Activated naive CD8-positive, alpha-beta T cell treated with anti-CD3 and anti-CD28 coated beads for 36 hours (primary cell): ENCODE measurements at places on chromosomes 7 and 10.

DNA sequence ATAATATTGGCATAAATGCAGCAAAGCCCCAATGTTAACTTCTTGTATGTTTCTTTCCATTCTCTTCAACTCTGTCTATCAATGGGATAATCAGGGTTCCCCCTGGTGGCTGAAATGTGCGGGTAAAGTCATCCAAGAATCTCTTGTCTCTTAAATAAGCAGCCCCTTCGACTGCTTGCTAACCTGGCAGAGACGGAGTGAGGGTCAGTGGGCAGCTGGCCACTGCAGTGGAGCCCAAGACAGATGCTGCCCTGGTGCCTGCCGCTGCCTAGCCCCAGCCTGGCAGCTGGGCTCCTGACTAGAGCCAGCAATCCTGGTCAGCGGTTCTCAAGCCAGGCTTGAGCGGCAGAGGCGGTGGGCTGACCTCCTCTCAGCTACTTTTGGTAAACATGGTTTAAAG lies 248.9 kb downstream of the COBL start:
- peak; percentile 15 for DNase-seq

DNA sequence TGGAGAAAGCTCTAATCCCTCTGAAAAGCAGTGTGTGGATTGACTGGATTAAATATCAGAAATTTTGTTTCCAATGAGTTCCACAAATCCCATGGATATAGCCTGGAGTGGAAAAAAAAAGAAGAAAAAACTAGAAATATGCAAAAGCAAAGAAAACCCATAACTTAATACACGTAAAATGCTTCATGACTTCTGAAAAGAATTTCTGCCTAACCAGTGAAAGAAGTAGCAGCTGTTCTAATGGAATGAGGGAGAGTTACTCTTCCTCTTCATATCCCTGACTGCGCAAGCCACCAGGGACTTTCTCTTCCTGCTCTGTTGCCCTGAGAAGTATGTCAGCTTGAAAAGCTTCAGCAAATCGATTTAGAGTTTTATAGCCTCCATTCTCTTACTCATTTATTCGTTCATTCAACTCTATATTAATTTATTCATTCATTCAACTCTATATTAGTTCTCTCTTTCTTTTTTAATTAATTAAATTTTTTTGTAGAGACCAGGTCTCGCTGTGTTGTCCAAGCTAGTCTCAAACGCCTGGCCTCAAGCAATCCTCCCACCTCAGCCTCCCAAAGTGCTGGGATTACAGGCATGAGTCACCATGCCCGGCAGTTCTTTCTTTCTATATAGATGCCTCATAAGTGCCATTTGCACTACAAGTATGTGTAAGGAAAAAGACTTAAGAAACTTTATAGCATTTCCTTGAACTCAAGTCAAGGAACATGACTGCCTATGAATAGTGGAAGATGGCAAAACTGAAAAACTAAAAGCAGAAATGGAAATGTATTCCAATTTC lies 447.3 kb upstream of the NRP1 start:
- DNase-seq = no peak

DNA sequence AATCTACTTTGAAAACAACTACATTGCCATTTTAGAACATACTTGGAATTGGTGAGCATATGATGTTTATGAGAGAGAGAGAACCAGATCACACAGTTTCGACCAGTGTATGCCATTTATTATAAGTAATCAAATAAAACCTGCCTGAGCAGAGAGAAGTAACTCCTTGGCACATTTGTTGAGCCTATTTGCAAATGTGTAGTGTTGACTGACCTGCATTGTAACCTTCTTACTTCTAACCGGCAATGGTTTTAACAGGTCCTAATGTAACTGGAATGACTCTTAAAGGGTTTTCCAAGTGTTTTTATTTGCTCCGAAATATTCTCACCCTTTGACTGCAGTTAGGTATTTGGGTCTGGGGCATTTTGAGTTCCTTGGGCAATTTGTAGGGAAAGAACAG lies 167.6 kb downstream of the POU6F2 start:
- no peak for DNase-seq

DNA sequence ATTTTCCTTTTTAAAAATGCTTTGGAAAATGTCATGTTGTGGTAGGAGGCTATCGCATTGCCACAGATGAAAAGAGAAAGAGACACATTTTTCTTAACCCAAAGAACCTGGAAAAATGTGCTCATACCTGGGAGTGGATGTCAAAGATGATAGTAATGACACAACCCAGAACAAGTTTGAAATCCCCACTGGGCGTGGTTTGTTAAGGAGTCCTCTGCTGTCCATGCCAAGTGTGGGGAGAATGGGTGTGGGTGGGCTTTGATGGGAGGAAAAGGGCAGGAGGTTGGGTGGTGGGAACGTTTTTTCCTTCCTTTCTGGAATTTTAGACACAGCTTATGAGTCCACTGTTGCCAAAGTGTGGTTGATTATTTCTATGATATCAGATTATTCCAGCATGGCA lies 10.9 kb downstream of the OPTN start:
- peak; percentile 29 for DNase-seq

GRCh38 chr10:131849591-131850382 lies 51.0 kb upstream of the PPP2R2D start:
- DNase-seq = no peak

GRCh38 chr7:42351316-42351935 lies 114.4 kb upstream of the GLI3 start:
- DNase-seq = no peak

GRCh38 chr10:131788386-131788785 lies 112.4 kb upstream of the PPP2R2D start:
- DNase-seq = no peak

- DNase-seq = no peak
Observed at GRCh38 chr7:117350027-117350426, 27.2 kb upstream of the WNT2 start.

DNA sequence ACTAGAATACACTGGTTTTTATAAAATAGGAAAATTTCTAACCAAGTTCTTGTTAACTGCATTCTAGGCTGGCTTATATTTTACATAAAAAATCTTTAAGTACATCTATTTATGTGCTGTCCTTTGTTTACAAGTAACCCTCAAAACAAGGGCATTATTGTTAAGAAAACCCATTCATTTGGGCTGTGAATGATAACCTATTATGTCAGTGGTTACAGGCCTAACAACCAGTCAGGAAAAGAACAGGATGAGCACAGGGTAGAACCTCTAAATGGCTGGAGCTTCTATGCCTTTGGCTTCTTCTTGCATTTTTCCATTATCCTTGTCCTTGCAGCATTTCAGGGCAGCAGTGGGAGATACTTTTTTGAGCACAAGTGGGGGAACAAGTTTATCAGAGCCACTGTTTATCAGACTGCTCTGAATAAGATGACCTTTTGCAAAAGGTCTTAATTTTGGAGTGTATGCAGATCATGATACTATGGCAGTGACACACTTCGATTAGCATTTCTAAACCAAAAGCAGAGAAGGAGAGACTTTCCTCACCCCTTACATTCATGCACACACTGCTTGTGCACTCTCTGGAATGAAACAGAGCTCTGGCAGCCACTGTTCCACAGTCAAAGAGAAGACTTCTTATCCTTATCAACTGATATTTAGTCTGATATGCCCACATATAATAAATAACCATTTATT lies 10.9 kb downstream of the GPR37 start:
- DNase-seq = no peak

DNA sequence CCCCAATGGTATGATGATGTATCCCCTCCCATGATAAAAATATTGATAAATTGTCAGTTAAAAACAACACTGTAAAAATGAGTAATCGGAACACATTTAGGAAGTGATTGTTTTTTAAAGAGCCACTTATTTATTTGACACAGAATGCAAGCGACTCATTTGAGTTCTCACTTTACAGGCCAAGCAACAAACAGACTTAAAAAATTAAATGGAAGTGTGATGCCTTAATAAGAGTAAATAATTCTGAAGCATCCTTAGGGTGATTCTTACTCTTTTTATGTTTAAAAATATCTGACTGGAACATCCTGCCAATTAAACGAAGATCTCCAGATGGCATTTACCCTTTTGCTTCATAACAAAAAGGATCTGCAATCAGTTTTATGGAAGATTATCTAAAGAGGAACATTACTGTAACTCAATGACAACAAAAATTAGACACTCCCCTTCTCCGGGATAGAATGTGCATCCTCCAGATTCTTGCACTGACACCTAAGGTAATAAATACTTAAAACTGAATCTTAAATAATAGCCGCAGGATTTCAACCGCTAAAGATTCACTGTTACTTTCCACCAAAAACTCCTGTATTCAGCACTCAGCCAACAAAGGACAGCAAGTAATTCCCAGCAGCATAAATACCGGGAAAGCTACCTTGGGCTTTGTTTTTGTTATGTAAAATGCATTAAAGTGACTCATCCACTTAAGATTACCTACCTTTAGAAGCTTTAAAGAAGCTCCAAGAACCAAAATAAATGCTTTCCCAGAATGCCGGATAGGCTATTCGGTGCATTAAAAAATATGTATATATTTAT lies 1.7 kb downstream of the CACNA2D1 start:
- no peak for DNase-seq

- no peak for DNase-seq
Observed at GRCh38 chr10:73946253-73947145, 35.6 kb downstream of the PLAU start.

GRCh38 chr10:45063591-45064231 lies 63.0 kb downstream of the ZNF22 start:
- no peak for DNase-seq

DNA sequence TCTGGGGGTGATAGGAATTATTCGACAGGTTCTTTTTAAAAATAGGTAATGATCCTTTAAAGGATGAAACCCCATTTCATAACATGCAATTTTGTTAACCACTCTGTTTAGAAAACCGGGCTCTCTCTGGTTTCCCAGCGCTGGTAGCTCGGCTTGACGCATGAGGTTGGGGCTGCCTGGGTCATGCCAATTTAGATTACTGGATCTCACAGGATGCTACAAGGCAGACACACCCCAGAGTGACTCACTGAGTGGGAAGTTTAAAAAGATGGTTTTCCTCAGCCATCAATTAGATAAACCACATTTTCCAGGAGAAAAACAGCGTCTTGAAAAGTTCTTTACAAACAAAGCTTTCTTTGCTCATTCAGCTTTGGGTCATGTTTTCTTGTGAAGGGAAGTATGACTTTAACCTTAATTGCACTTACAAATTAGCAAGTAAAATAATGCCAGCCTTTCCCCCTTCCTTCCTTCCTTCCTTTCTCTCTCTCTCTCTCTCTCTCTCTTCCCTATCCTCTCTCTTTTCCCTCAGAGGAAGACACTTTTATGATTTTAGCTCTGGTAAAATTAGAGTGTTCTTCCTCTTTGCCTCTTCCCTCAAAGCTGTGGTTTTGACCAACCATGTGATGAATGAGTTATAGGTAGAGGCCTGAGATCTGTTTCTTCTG lies 99.8 kb downstream of the EPDR1 start:
- DNase-seq = no peak

DNA sequence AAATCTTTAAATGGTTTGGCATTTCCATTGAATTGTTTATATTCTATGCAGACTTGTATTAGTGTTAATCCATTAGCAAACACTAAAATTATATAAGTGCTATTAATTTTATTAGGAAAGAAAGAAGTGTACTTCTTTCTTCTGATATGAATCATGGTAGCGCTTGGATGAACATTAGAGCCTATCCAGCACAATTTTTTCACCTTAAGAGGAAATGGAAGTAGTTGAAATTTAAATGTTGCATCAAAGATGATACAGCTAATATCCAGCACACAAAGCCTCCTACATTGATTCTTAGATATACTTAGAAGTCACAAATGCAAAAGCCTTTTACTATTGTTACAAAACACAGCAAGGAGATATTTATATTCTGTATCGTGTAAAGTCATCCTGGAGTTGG lies 174.5 kb downstream of the AHR start:
- no peak for DNase-seq

DNA sequence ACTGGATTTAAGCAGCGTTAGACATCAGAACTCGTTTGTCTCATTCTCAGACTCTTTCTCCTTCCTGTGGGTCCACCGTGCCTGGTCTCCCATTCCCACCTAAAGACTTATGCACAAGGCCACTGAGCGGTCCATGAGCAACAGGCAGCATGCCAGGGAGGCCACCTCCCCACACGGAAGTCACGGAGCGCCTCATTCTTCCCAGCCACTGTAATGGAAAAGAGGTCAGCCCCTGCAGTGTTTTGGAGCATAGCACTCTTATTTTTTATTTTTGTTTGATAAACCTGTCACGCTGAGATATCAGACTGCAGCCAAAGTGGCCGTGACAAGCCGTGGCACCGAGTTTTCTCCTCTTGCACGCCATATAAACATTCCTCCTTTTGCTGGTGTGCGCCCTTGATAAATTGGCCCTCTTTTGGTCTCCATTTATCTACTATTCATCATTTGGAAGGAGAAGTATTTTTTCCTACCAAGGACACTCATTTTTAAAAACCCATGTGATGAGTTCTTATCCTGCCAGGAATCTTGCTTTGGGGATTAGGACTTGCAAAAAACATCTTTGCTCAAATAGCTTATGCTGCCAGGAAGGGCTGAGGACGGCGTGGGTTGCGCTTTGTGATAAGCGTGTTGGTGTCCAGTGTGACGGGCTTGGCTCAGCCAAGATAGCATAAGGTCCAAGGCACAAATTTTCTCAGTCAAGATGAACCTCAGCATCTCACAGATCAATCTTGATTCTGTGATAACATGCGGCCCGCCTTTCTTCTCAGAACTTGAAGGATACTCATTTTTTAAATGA lies 206.0 kb downstream of the CCDC3 start:
- no peak for DNase-seq

DNA sequence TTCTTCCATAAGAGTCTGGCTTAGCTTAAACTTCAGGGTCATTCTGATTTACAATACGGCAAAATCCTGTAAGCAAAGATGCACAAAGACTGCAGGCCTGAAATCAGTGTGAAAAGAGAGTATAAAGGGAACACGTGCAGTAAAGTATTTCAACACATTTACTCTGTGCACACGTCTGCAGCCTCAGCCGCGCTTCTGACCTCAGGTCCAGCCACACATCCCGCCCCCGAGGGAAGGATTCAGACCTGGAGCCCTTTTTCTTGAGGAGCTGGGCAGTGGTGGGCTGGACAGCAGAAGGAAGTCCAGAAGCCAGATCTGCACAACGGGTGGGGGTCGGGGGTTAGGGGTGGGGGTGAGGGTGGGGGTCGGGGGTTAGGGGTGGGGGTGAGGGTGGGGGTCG lies 58.9 kb upstream of the FAM20C start:
- no peak for DNase-seq

DNA sequence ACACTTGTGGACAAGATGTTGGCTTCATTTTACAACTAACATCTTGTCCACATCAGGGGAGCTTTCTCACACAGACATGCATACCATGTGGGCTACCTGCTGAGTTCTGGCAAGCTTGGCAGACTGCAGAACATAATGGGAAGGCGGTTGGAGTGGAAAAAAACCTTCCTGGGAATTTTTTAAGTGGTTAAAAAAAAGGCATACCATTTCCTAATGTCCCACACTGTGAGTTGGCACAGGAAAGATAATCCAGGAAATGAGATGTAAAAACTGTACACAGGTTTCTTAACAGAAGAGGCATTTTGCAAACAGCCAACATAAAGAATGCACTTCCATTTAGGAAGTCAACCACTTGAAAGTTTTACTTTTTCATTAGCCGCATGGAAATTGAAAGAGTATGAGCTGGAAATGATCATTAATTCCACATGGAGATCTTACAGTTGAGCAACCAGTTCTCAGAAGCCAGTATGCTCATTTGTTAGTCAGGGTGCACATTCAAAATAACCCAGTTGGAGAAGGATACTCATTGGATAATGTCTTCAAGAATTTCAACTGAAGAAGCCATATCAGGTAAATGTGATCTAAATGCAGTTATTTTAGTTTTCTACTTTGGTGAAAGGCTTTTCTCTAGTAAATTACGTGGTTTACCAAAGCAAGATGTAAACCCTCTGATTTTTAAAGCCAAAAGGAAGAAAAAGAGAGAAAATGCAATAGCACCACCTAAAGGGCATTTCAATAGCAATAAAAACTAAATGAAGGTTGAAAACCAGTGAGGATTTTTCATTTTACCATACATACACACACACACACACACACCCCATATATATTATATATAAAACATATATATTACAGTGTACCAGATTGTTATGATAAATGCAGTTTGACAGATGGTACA lies 194.0 kb downstream of the TAX1BP1 start:
- no peak for DNase-seq
